Kidney capillary endothelial cell (primary cell): ENCODE measurements at places on chromosomes 1 and 21.

- DNase-seq, result no peak
These were observed 613.5 kb downstream of the MATN1 start for GRCh38 chr1:30109853-30110252.

DNA sequence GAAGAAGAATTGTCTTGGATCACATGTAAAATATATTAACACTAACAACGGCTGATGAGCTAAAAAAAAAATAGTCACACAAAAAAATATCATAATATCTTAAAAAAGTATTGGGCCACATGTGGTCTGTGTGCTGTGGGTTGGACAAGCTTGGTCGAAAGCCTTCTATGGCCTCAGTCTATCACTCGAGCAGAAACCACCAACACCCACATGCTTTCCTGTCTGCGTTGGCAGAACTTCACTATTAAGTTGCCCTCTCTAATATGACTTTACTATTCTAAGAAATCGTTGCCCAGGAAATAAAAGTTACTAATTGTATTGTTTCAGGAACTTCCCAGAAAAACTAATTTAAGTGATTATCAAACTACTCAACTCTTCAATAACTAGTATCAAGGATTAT is 28.2 kb upstream of the ETS2 start:
- no peak for DNase-seq

GRCh38 chr1:13775459-13775858 is 75.5 kb downstream of the PRDM2 start:
- DNase-seq, result no peak

DNA sequence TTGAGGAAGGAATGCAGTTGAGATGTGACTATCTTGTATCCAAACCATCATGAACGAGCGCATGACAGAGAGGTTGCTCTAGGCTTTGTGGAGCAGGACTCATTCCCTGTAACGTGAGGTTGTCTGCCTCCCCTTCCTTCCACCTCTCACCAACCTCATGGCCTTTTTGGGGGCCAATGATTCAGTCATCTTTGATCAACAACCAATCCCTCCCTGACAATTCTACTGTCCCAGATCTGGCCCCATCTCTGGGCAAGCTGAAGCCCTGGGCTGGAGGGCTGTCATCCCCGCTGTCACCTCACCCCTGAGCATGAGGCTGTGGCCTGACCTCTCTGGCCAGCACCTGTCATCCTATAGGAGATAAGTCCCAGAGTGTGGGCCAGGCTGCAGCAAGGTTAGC is 19.7 kb downstream of the MTARC1 start:
- DNase-seq, result no peak

DNA sequence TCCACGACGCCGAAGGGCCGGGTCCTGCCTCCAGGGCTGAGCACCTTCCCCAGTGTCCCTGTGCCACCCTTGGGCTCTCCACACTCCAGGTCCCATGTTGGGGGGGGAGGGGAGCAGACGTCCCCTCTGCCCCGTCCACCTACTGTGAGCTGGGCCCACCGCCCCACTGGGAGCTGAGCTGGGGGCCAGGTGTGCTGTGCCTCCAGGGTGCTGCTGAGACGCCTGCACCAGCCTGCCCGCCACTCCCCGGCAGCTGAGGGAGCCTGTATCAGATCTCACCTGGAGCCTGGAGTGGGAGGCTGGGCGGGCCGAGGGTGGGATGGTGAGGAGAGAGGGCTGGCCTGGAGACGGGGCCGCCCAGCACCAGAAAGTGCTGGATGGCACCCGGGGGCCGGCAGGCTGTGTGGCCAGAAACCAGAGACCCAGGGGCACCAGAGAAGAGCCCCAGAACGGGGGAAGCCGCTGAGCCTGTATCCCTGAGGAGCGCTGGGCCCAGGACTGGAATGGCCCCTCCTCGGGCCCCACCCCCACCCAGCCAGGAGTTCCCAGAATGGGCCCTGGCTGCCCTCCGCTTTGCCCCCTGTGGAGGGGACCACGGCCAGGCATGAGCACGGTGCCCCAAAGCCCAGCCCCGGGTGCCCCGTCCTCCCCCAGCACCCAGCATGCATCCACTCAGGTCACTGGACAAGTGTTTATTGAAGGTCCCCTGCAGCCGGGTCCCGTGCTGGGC is 3.4 kb downstream of the TNFRSF18 start:
- no peak for DNase-seq

GRCh38 chr1:221801251-221801661 is 59.4 kb upstream of the DUSP10 start:
- no peak for DNase-seq

DNA sequence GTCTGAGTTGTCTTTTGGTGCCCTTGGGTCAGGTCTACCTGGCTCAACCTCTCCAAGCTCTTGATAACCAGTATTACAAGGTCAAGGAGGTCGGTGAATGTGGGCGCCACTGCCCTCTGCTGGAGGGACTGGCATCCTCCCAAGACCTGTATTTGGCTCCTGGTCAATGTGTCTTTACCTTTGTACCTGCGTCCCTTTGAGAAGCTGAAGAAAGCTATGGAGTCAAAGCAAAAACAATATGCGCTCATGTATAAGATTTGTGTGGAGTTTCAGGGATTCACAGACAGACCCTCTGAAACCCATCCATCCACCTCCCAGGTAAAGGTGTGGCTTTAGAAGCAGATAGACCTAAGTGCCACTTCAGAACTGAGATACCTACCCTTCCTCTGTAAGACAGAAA is 61.8 kb upstream of the NBL1 start:
- DNase-seq, result peak; percentile 15
